ENCODE measurements at places on chromosomes 6 and 20.

GRCh38 chr6:15715060-15715459, 52.2 kb upstream of the DTNBP1 start:
- no peak for DNase-seq

DNA sequence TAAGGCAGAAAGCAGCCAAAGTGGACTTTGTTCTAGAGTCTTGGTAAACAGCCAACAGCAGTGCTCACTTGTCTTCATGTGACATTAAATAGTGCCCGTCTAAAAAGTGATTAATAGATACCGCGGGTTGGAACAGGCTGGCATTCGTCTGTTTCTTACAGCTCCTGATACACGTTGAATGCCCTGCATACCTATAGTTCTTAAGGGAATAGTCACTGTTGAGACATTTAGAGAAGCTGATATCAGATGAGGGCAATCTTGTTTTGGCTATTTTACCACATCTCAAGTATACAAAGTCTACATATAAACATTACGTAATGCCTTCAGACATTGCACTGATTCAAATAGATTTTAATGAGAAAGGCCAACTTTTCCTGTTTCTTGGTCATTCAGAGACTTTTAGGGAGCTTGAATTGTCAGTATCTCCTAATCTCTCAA, 374.9 kb upstream of the FLRT3 start:
- peak; percentile 57 for DNase-seq

- DNase-seq = no peak
Measured at GRCh38 chr6:44712353-44713111, 325.0 kb downstream of the CDC5L start.

GRCh38 chr20:48012401-48012974, 227.2 kb upstream of the SULF2 start:
- peak; percentile 50 for DNase-seq

DNA sequence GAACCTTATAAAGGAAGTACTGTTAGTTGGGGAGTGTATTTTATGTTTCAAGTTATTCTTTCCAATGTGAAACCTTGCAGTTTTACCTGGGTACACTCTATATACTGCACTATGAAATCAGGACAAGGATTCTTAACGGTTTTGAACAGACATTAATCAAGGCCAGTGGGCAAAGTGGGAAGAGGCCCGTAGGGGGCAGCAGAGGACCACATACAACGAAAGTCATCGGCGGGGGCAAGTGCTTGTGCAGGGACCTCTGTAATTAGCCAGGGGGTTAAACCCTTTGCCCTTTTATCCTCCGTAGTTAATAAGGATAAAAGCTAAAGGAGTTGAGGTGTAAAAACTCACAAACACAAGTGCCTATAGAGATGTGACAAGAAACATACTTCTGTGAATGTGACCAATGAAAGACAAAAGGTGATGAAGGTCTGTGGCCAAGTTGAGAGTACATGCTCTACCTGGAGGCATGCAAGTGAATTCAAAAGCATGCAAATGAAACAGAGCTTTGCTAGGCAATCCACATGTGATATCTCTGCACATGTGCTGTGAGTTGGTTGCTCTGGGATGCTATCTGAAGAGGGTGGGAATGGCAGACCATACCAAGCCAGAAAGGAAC, 392.7 kb upstream of the MAN1A1 start:
- DNase-seq = peak; percentile 41

DNA sequence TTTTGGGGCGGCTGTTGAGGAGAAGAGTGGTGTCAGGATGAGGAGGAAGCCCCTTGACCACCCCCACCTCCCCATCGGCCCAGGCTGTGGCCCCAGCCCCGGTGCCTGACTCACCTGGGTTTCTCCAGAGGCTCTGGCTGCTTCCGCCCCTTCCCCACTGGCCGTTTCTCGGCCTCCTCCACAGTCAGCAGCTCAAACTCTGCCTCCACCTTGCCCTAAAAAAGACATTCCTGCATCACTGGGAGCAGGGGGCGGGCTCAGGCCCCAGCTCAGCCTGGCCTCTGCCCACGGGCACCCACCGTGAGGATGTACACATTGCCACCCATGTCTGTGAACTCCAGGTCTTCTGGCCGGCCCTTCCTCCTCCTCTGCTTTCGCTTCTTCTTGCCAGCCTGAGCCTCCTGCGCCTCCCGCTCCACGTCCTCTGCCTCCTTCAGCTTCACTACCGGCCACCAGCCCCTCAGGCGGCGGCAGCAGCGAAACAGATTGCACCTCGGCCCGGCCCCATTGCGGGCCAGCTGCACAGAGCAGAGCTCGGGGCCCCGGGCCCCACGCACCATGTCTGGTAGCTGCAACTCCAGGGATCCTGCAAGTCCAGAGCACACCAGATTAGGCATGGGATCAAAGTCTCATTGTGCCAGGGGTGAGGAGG, 17.3 kb downstream of the ERGIC3 start:
- DNase-seq = no peak

- DNase-seq = no peak
Measured at GRCh38 chr6:159460476-159460875, 232.6 kb downstream of the SOD2 start.

DNA sequence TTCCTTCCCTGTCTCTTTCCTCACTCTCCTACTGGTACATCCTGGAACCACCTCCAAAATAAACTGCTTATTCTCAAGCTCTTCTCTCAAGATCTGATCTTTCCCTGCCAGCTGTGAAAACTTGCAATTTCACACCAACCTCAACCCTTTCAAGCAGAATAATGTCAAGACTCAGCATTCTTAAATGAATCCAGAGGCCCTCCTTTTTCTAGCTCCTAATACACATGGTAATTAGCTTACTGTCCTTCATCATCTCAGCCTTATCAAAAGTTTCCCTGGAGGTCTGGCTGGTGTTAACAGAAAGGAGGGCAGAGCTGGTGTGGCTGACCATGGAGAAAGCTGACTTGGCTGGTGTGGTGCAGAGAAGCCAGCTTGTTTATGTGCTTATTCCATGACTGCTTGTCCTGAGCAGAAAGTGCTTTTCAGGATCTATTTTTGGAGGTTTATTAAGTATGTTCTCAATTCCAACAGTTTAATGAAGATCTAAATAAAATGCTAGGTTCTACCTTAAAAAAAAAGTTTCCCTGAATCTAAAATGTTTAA, 50.5 kb downstream of the CFAP61 start:
- DNase-seq = no peak

DNA sequence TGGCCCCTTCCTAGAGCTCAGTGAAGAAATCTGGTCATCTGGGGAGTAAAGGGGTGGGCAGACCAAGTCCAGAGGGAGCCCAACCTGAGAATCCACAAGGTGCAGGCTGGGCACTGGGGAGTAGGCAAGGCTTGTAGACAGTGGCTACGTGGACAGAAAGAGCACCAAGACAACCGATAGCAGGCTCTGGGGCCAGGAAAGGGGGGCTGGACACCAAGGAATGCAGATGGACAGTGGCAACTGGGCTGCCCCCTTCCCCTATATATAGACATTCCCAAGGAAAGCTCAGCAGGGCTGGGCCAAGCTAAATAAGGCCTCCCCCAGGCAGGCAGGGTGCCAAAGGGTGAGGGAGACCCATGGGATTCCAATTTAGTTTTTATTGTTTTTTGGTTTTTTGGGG, 1.5 kb upstream of the TNNC2 start:
- DNase-seq = no peak

DNA sequence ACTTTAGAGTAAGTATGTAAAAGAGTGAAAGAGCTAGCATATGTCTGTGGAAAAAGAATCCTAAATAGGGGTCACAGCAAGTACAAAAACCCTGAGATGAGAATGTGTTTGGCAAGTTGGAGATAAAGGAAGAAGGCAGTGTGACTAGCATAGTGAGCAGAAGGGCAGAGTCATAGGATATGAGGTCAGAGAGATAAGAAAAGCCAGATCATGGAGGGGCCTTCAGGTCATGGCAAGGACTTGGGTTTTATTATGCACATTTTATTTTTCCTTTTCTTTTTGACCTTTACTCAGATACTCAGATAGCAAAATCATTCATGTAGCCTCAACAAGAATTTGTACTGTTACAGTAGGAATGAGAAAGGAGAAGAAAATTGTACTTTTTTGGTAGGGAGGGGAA, 138.0 kb downstream of the GJA1 start:
- no peak for DNase-seq

DNA sequence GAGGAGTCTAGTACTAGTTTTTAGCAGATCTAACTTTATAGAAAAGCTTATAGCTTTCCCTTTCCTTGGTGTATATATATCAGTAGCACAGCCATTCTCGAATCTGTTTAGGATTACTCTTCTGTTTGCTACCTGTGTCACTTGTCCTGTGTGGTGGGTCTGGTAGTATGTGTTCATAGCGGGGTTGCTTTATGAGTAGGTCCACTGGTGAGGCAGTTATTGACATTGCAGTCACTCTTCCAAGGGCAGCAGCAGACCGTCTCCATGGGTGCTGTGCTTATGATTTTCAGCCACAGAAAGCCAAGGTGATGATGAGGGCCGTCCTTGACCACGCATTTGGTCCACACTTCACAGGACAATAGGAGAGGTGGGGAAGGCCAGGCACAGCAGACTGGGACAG, 171.5 kb downstream of the CDKAL1 start:
- DNase-seq = no peak

GRCh38 chr6:80143419-80143937, 37.0 kb downstream of the BCKDHB start:
- peak; percentile 84 for DNase-seq

GRCh38 chr6:109048670-109049415, 45.8 kb downstream of the SESN1 start:
- no peak for DNase-seq

- no peak for DNase-seq
Measured at GRCh38 chr20:5630071-5630470, 120.1 kb upstream of the SHLD1 start.

DNA sequence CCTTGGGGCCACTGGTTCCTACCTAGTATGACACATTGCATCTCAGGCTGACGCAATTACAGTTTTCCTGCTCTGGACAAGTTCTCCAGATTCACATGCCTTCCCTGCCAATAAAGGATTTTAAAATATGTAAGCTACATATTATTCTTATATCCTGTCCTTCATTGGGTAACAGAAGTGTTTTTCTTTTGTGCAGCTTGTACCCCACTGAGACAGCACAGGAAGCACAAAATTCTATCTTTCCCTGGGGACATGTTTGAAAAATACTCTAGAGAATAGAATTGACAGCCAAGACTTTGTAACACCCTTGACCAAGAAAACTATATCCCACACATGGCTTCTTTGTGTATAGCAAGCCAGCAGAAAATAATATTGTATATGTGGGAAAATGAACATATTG, 456.8 kb downstream of the MAFB start:
- no peak for DNase-seq

DNA sequence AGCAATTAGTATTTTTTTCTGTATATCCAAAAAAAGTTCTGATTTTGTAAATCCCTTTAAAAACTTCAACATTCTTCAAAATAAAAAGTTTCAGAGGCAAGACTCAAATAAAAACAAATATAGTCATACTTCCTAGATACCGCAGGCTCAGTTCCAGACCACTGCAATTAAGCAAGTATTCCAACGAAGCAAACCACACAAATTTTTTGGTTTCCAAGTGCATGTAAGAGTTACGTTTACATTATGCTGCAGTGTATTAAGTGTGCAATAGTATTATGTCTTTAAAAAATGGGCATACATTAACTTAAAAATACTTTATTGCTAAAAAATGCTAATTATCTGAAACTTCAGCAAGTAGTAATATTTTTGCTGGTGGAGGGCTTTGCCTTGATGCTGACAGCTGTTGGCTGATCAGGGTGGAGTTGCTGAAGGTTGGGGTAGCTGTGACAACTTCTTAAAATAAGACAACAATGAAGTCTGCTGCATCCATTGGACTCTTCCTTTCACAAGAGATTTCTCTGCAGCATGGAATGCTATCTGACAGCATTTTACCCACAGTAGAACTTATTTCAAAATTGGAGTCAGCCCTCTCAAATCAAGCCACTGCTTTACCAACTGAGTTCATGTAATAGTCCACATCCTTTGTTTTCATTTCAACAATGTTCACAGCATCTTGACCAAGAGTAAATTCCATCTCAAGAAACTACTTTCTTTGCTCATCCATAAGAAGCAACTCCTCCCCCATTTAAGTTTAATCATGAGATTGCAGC, 46.0 kb downstream of the PHIP start:
- DNase-seq = no peak

- no peak for DNase-seq
Measured at GRCh38 chr20:32988008-32988407, 16.2 kb downstream of the SUN5 start.

DNA sequence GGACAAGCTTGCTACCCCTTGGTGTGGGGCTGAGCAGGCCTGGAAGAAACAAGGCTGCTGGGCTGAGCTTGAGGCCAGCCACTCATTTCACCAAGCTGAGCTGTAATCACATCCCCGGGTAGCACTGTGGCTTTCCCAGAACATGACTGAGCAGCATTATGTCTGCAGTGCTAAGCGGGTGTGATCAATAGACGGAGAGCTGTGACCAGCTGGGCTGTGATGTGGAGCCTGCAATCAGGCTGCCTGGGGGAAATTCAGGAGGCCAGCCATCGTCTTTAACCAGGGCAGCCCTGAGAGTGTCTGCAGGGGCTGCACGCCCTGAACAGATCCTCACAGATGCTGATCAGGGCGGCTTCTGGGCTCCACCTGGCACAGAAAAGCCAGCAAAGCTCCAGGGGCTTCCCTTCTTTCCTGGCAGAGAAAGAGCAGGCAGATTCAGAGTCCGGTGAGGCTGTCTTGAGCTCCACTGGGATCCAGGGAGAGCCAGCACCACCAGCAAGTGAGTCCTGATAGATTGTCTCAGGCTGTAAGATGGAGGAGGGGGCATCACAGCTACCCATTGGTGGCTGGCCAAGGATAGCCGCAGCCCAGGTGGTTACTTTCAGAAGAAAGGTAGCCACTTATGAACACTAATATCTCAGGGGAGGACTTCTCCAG, 165.9 kb downstream of the NRN1 start:
- no peak for DNase-seq

- DNase-seq = no peak
Measured at GRCh38 chr20:14765370-14765701, 427.9 kb upstream of the FLRT3 start.

DNA sequence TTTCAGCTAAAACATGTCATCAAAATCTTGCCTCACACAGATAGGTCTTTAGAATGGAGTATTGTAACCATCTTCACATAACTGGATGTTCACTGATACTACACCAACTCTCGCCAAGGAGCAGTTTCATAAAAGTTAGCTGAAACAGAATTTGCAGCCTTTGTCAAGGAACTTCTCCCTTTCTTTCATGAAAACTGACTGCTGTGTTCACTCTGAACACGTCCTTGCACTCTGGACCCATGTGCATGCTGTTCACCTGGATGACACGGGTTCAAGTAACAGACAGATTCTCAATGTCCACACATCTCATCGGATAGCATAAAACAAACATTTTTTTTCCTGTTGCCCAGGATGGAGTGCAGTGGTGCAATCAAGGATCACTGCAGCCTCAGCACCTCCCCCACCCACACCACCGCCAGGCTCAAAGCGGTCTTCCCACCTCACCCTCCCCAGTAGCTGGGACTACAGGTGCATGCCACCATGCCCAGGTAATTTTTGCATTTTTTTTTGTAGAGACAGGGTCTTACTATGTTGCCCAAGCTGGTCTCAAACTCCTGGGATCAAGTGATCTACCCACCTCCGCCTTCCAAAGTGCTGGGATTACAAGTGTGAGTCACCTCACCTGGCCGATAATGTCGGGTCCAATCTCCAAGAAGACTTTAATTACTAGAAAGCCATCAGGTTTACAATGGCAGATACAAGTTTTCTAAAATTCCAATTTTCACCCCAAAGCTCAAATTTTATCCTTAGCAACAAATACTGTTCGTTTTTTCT, 9.4 kb downstream of the DIDO1 start:
- no peak for DNase-seq

All from ACHN (cell line).